ENCODE measurements at places on chromosomes 13 and 19. TPM values are rescaled to one million over a fixed set of nuclear protein-coding genes. Genes with fewer than 3 reads are reported as not detected.

Gene ZNF626
- total RNA-seq, result 22.0 TPM

Gene SYNGR4
- total RNA-seq, result not detected

Gene LRRC8E
- total RNA-seq, result 5.9 TPM

Gene ZSWIM4
- total RNA-seq, result 10.5 TPM

Gene GCDH
- 24.0 TPM for total RNA-seq

Gene C13orf46
- total RNA-seq, result 11.3 TPM

Gene ZNF98
- total RNA-seq, result 4.3 TPM

Gene TEAD2
- total RNA-seq, result 31.4 TPM

Gene IRGC
- not detected for total RNA-seq
